Fibroblast of the aortic adventitia (primary cell): ENCODE measurements at places on chromosomes 2 and 18. TPM values are rescaled to one million over a fixed set of nuclear protein-coding genes. Genes with fewer than 3 reads are reported as not detected.

Gene CHRNA1
- not detected in 2 replicates for total RNA-seq

Gene MMADHC
- 169 and 177 TPM in 2 replicates for total RNA-seq

Gene ZNF385B
- total RNA-seq: 4.8 TPM in 1 of 2 replicates, not detected in the other

Gene RNF144A
- total RNA-seq: 5.8 and 10.8 TPM in 2 replicates

Gene MBD2
- 11.2 and 34.2 TPM in 2 replicates for total RNA-seq

Gene MC4R
- total RNA-seq: not detected in 2 replicates

DNA sequence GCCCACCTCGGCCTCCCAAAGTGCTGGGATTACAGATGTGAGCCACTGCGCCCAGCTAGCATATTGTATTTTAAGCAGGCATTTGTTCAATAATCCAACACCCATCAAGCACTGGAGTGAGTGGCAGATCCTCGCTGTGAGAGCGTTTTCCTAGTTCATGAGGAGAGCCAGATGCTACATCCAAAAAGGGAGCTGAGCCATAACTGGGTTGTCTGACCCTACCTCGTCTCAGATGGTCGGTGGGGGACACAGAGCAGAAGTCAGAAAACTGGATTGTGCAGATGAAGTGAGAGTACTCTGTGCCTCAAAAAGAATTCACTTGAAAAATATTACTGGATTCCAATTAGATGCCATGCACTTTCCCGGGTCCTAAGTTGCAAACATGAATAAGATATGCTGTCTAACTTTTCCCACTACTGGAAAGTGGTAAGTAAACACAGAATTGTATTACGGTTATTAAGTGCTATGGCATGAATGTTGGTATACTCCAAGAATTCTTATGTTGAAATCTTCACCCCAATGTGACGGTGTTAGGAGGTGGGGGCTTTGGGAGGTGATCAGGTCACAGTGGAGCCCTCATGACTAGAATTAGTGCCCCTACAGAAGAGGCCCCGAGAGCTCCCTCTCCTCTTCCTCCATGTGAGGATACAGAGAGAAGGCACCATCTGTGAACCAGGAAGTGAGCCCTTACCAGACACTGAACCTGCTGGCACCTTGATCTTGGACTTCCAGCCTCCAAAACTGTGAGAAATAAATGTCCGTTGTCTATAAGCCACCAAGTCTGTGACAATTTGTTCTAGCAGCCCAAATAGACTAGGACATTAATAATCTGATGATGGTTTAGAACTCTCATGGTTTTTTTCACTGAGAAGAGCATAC, 21.5 kb downstream of the SOWAHC start:
- DNase-seq: no peak

- DNase-seq: peak; percentile 16
Measured at GRCh38 chr2:52416340-52416739, 1351.3 kb upstream of the CHAC2 start.

- DNase-seq: no peak
Measured at GRCh38 chr2:119201815-119202214, 21.8 kb upstream of the STEAP3 start.

GRCh38 chr2:239669899-239670460, 269.2 kb upstream of the HDAC4 start:
- no peak for DNase-seq

- DNase-seq: no peak
Measured at GRCh38 chr18:45876161-45876560, 50.7 kb downstream of the SIGLEC15 start.

DNA sequence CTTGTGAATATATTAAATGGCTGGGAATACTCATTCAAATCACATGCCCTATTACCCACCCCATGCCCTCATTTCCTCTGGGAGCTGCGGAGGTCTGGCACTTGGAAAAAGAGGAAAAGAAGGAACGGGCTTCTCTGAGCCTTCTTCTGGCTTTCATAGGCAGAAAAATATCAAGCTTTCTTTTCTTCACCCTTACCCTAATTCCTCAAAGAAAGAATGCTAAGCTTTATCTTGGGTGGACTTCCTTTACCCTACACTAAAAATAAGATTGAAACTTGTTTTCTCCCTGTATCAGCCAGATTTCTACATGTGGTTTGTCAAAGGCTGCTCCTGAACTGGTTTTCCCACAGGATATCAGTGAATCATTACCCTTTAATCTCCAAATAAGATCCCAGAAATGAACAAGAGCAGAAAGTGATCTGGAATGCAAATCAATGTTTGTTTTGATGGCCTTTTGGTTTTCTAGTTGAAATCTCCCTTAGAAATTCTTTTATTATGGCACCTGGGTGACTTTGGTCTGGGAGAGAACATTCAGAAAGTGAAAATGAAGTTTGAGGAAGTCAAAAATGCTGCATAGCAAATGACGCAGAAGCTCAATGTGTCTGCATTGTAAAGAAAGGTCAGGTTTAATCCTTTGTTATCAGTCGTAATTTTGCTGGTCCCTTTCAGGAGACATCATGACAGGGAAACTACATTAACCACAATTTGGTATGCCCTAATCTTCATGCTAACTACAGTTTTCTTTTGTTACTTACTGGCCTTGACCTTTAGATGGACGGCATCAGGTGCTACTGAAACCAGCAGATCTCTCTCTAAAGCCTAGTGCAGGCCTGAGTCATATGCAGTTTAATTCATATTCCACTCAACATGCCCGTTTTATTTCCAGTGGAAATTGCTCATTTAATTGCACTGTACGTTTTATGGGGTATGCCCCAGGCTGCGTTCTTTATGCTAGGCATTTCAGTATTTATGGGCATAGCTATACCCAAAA, 46.6 kb upstream of the HNRNPA3 start:
- peak; percentile 88 for DNase-seq

DNA sequence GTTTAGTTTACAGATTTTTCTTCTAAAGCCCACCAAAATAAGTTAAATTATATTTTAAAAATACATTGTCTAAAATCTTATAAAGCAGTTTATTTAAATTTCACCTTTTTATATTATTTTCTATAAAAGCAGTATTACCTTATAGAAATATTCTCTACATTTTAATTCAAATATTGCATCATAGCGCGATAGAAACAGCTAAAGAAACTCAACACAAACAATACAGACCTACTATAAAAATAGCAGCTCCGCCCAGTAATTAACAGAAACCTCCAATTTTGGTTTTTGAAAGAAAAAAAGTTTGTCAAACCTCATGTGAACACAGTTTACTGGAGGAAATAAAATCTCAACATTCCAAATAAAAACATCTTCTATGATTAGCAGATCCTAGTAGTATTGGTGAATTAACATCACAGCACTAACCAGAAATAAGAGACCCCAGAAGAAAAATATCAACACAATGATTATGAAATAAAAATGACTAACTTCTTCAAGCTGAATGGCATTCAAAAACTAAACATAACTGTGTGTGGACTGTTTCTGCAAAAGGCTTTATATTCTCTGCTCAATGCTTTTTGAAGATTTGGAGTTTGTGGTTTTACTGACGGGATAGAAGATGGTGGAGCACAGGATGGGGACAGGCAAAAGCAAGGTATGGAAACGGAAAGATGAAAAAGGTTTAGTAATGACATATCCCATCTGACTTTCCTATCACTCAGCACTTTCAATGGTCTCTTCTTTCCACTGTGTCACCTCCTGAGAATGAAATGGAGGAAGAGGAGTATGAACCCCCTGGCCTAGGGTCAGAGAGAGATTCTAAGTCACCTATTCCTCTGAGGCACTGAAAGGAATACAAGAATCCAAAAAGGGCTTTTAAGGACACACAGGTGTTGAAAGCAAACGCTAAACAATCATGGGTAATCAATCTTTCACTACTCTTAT, 17.5 kb downstream of the MAP4K3 start:
- peak; percentile 24 for DNase-seq

GRCh38 chr2:178899656-178900055, 92.4 kb upstream of the TTN start:
- no peak for DNase-seq

GRCh38 chr18:33269223-33269622, 171.3 kb downstream of the CCDC178 start:
- no peak for DNase-seq

GRCh38 chr18:49162226-49162864, 211.6 kb upstream of the SMAD7 start:
- DNase-seq: no peak

DNA sequence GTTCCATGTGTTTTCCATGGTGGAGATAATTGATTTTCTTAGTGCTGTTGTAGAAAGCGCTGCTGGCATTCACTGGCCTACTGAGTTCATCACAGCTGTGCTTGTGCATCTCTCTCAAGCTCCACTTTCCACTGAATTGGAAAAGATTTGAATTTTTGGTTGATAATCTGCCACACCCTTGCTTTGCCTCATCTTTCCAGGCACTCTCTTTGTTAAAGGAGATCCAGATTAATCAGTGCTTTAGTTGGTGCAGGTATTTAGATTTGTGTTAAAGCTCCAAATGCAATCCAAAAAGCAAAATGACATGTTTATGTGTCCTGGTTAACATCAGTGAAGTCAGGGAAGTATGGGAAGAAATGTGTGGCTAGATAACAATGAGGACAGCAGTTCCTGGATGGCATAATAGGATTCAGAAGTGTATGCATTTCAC, 2.7 kb upstream of the COL3A1 start:
- DNase-seq: peak; percentile 65
